ENCODE measurements at places on chromosomes 2 and 18.

GRCh38 chr2:9703085-9703678 lies 72.4 kb upstream of the YWHAQ start:
- peak; percentile 80 for DNase-seq

- no peak for DNase-seq
Measured at GRCh38 chr2:133667085-133667484, 98.8 kb upstream of the NCKAP5 start.

DNA sequence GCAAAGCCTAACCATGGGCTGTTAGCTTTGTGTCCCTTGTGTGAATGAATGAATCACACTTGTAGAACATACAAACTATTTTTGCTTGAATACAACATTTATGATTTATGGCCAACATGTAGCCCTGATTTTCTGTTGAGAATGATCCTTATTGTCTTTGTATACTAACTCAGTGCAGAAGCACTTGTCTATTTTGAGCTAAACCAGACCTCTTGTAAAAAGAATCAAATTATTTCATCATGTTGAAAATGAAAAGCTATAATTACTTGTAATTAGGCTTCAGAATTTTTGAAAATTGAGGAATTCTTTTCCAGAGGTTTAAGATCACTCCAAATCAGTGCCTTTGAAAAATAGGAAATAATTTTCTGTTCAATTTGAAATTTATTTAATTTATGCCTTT lies 85.9 kb downstream of the ZNF407 start:
- no peak for DNase-seq

- DNase-seq: no peak
Measured at GRCh38 chr2:26924731-26925099, 45.7 kb upstream of the MAPRE3 start.
